T-helper 9 cell (primary cell): ENCODE measurements at places on chromosomes 7 and 10.

GRCh38 chr10:79979310-79979975 lies 30.5 kb upstream of the SFTPD start:
- DNase-seq, result no peak

DNA sequence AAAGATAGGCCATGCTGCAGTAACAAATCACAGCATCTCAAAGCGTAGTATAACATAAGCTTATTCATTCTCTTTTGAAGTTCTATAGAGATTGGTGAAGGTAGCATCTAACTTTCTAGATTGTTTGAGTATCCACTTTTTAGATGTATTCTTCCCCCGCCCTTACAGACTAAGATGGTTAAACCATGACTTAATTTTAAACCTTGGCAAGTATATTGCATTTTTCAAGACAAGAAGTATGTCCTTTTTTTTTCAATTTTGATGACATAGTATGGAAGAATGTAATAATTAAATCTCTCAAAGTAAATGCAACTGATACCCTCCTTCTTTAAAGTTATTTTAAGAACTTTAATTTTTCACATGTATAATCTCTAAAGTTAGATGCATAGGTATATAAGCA lies 190.0 kb downstream of the KCND2 start:
- DNase-seq, result no peak

DNA sequence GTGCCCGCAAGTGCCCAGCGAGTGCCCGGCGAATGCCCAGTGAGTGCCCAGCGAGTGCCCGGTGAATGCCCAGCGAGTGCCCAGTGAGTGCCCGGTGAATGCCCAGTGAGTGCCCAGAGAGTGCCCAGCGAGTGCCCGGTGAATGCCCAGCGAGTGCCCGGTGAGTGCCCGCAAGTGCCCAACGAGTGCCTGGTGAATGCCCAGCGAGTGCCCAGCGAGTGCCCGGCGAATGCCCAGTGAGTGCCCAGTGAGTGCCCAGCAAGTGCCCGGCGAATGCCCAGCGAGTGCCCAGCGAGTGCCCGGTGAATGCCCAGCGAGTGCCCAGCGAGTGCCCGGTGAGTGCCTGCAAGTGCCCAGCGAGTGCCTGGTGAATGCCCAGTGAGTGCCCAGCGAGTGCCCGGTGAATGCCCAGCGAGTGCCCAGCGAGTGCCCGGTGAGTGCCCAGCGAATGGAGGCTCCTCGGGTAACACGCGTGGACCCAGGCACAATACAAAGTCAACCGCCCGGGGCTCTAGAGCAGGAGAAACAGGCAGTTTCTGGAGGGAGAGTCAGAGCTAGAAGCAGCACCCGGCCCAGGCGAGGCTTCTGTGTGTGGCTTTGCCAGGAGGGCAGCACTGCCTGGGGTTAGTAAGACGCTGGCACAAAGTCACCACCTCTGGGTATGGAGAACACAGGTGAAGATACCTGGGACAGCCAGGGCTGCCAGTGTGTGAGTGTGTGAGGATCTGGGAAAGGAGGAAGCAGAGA lies 38.2 kb upstream of the CFAP46 start:
- no peak for DNase-seq

DNA sequence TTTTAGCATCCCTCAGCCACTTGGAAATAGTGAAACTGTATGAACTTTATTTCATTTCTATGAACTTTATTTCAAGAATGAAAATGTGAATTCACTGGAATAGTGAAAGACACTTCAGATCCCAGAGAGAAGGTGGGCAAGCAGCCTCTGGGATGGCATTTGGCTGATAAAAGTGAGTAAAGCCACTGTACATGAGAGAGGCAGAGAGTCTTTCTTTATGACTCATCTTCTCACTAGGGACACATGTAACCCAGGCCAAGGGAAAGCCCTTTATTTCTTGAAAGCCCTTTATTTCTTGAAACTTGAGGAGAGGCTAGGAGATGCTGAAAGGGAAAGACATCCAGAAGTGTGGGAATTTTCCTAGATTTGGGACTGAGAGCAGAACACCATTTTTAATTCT lies 148.9 kb upstream of the SMIM30 start:
- no peak for DNase-seq

- DNase-seq, result no peak
Measured at GRCh38 chr10:72132854-72133253, 44.5 kb upstream of the SPOCK2 start.

DNA sequence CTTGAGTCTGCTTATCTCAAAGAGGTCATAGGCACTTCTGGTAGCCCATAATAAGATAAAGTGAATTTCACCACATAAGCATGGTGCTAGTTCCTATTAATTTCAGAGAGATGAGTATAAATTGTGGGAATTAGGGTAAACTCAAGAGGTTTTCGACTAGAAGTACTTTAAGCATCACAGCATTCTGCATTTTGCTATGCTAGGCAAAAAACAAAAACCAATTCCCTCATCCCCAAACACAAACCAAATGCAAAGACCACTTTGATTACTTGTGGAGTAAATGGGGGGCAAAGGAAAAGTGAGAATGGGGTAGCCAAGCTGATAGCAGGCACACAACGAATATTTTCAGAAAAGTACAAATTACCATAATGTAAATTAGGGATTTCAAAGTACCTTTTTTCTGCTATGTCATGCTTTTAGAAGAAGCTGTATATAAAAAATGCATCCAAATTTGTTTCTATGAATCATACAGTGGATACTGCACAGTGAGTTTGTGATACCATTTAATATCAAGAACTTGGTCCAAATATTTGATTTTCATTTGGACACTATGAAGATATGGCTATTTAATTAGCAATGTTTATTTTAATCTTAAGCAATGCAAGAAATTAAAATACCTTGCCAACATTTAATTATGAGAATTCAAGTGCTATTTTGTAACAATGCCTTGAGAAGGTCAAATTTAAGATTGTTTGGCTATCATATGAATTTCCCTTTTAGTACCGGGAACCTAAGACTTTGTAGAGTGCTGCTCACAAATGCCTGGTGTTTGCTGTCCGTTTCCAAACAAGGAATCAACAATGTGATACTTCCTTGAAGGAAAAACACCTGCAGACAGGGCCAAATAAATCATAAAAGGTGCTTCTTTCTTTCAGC lies 455.5 kb downstream of the PHTF2 start:
- no peak for DNase-seq

DNA sequence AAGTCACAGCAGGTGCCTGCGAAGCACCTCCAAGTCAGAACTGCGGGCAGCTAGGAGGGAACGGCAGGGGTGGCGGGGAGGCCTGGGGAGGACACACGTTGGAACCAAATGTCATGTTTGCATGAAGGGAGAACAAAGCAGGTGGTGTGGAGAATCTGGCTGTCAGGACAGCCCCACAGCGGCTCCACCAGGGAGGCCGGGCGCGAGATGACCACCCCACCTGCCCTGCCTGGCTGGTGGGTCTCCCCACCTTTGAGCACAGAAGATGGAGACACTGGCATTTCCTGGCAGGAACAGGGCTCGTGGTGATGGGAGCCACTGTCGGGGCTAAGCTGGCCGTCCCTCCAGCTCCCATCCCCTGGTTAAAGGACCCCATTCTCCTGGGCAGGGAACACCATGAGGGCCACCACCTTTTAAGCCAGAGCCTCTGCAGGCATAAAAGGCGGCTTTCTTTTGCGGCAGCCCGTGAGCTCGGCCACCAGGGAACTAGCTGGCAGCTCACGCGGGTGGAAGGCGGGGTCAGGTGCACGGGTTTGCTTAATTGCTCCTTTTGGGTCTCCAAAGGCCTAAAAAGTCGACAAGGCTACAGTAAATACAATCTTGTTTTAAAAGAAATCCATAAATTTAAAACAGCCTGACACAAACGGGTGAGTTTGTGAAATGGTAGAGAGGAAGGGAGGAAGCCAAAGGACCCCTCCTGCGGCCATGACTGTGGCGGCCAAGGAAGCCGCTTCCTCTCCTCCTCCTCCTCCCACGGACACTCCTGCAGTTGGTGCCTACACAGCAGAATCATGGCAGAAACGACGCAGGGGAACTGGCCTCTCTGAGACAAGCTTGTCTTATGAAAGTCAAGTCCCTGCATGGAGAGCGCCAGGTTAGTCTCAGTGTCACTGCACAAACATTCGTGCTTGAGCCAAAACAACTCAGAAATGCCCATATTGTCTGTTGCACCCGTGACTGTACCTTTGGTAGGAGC lies 213.8 kb downstream of the DNAJB6 start:
- no peak for DNase-seq

DNA sequence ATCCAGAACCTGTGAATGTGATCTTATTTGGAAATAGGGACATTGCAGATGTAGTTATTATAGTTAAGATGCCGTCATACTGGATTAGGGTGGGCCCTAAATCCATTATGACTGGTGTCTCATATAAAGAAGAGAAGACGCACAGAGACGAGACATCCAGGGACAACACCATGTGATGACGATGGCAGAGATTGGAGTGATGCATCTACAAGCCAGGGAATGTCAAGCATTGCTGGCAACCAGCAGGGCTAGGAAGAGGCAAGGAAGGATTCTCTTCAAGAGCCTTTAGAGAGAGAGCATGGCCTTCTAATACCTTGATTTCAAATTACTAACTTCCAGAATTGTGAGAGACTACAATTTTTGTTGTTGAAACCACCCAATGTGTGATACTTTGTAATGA lies 345.8 kb downstream of the PTEN start:
- DNase-seq, result no peak

GRCh38 chr10:112022196-112022595 lies 161.4 kb downstream of the GPAM start:
- no peak for DNase-seq

DNA sequence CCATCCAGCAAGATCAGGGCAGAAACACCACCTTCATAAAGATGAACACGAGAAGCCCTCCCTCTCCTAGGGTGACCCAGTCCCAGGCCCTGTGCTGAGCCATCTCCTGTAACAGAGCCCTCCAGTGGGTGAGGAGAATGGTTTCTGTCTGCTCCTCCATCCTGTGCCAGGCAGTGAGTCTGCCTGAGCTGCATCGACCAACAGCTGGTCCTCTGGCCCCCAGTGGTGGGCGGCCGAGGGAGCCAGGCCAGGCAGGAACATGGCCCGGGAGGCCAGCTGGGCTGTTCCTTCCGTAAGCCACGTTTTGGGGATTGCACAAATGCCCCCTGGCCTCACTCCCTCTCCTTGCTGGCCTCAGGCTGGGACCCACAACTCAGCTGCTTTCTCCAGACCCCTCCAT lies 73.5 kb downstream of the GRB10 start:
- no peak for DNase-seq

- DNase-seq, result no peak
Measured at GRCh38 chr10:99854860-99855259, 72.4 kb downstream of the ABCC2 start.

- DNase-seq, result no peak
Measured at GRCh38 chr7:87225696-87226095, 6.2 kb upstream of the TMEM243 start.

GRCh38 chr7:135831455-135832195 lies 83.0 kb upstream of the FAM180A start:
- no peak for DNase-seq

- DNase-seq, result no peak
Measured at GRCh38 chr10:28468707-28469483, 64.0 kb upstream of the WAC start.

DNA sequence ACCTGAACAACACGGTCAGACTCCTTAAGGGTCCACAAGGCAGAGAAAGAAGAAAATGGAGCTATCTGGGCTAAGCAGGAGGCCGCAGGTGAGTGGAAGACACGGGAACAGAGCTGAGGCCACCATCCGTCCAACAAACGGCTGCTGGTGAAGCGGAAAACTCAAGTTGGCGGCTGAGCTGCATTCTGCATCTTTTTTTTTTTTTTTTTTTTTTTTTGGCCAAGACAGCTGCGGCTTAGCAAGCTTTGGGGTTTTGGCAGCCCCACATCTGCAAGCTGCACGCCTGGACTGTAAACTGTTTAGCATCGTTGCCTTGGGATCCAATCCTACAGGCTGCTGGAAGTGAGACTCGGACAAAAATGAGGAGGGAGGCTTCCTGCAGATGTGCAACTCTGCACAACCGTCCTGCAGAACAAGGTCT lies 37.4 kb downstream of the RGS10 start:
- DNase-seq, result no peak

DNA sequence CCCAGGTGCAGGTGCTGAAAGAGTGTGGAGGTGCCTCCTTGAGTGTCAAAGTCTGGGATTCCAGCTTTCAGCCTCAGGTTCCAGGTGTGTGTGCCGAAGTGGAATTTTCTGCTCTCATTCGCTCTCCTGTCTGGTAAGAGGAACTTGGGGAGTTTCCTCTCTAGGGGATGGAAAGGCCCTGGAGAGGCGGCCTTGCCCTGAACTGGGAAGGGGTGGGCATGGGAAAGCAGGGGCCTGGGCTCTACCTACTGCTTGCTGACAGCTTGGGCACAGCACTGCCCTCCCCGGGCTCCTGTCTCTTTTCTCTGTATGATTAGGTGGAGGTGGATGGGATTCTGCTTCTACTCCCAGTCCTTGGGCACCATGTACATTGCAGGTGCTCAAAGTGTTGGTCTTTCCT lies 192.8 kb downstream of the ZNF716 start:
- DNase-seq, result no peak
